ENCODE measurements at places on chromosomes 11 and 22.
A peak's percentile ranks its signal among the peaks of the same experiment; 100 is the strongest.

GRCh38 chr11:130389335-130389935 lies 39.0 kb downstream of the ADAMTS8 start:
- no peak for DNase-seq

DNA sequence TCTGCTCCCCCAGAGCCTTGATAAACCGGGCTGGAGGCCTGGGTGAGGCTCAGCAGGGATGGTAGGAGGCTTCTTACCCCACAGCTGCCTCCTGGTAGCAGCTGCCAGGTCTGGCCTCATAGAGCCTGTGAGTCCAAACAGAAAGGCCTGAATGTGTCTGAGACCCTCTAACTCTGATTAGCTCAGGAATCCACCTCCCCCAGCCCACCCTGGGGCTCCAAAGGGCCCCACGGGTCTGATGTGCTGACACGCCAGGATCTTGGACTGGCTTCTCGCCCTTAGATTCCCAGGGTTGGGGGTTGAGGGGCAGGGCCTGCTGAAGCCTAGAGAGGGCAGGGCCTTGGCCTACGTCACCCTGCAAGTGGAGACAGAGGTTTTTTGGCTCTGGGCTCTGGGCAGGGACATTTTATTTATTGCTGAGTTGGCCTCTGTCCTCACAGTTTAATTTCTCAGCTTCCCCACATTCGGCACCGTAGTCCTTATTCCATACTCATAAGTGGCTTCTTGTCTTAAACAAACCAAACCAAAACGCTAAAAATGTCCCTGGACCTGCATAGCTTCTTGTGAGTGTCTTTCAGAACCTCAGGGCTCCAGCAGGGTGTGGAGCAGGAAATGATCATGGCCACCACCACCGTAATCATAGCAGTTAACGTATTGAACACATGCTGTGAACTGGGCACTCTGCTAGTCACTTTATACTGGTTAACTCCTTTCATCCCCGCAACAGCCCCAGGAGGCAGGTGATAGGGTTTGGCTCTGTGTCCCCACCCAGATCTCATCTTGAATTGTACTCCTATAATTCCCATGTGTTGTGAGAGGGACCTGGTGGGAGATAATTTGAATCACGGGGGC lies 25.1 kb downstream of the KIAA1671 start:
- DNase-seq = no peak

- no peak for DNase-seq
Observed at GRCh38 chr22:22772396-22772795, 115.2 kb upstream of the IGLL5 start.

- peak; percentile 65 for DNase-seq
Observed at GRCh38 chr11:108697872-108698473, 33.1 kb downstream of the DDX10 start.

- no peak for DNase-seq
Observed at GRCh38 chr22:43253839-43254238, 66.9 kb upstream of the TTLL12 start.

- DNase-seq = no peak
Observed at GRCh38 chr11:67306769-67307544, 3.6 kb downstream of the SSH3 start.

- no peak for DNase-seq
Observed at GRCh38 chr11:36743039-36743438, 145.0 kb upstream of the RAG2 start.

DNA sequence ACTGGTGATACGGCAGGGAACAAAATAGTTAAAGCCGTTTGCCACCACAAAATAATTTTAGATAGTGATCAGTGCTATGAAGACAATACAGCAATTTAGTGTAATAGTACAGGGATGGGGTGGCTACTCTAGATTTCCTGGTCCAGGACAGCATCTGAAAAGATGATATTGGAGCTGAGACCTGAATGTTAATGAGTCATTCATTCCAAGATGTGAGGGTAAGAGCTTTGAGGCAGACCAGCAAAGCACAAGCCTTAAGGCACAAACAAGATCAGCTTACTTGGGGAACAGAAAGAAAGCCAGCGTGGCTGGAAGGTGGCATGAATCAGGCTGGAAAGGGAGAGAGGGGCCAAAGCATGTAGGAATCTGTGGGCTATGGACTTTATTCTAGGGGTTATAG lies 132.3 kb downstream of the TRIM44 start:
- no peak for DNase-seq

DNA sequence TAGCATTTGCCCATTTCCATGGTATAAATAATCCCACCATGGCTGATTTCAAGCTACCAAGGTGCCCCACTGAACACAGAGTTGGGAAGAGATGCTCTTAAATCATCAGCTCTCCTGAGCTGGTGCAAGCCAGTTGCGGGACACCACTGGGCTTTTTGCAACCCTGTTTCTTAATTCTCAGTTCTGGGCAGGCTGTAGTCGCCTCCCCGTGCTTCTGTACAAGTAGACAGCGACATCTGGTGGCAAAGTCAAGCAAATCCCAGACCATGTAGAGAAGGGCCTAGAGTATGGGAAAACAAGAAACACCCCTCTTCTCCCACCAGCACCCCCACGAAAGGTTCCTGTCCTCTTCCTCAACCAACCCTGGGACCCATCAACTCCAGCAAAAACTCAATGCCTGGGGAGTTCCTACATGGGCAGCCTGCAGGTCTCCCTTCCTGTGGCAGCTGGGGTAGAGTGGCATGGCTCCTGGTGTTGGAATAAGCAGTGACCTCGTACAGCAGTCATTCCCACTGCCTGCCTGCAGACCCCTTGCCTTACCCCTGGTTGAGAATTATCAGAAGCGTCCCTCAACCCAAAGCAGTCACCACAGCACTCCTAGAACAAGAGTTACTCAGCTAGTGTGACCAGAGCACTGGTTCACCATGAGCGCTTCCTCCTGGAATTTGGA lies 68.4 kb downstream of the IGLL5 start:
- DNase-seq = peak; percentile 55

DNA sequence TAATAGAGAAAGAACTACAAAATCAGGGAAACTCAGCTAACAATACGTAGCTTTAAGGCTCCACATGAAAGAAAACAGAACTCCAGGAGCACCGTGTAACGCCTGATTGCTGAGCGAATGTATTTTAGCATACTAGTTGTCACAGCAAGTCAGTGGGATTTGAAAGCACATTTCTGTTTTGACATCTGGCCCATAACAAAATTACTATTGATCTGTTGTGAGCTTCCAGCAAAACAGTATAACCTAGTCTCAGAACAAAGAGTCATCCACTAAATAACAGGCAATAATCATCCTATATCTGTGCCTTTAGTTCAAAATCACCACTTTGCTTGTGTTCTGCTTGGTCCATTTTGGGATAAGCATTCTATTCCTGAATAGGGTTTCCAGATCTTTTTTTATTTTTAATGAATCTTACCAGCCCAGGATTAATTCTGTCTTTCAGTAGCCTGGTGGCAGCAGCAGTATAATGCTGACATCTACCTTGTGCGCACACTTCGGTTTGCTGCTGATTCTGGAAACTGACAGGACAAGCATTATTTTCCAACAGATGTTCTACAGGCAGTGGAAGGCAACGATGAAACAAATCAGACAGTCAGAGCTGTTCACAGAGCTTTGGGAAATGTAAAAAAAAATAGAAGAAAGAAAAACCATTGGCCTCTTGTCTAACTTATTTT lies 66.2 kb downstream of the CADM1 start:
- no peak for DNase-seq

DNA sequence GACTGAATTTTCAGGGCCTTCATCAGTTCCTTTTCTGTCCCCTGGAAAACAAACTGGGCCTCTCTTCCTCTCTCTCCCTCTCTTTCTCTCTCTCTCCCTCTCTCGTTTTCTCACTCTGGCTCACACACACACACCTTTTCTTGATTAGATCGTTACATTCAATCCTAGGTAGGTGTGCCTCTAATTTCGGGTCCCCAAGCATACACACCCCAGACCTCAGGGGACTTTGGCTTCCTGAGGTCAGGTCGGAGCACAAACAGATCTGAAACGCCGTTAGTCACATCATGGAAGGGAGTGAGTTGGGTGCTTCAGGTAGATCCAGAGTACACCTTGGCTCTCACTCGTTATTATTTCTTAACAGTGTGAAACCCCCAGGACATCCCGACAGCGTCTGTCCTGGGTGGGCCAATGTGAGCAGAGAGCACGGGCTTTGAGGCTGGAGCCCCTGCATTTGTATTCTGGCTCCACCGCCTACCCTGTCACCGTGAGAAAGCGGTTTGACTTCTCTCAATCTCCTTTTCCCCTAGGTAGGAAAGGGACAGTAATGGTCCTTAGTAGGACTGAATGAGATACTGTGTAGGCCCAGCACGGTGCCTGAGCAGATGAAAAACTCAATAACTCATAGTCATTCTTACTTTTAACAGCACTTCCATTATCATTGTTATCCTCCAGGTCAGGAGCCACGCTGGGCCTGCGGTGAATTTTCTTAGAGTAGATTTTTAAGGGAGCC lies 37.3 kb upstream of the POU2AF1 start:
- DNase-seq = no peak

GRCh38 chr11:57785072-57785471 lies 23.5 kb downstream of the CTNND1 start:
- DNase-seq = no peak

- no peak for DNase-seq
Observed at GRCh38 chr11:88404391-88404790, 66.9 kb upstream of the CTSC start.

GRCh38 chr22:34851918-34852662 lies 213.9 kb upstream of the ISX start:
- no peak for DNase-seq

DNA sequence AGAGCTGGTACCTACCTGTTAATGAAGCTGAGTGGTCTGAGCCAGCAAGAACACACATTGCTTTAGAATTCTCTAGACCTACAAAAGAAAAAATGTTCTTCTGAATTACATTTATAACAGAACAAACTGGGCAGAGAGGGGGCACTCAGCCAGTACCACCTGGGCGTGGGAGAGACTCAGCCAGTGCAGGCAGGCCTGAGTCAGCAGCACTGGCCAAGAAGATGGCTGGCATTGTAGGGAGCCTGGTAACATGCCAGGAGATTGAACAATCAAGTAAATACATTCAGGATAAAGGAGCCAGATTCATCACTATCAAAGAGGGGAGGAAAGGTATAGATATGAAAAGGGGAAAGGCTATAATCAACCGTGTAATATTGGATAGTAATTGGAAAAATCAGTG lies 19.9 kb downstream of the SERGEF start:
- no peak for DNase-seq

GRCh38 chr11:97269527-97269926 lies 879.7 kb downstream of the JRKL start:
- no peak for DNase-seq

- no peak for DNase-seq
Observed at GRCh38 chr22:17431179-17431578, 61.9 kb downstream of the CECR2 start.

- DNase-seq = no peak
Observed at GRCh38 chr11:92852229-92852628, 117.2 kb upstream of the MTNR1B start.

DNA sequence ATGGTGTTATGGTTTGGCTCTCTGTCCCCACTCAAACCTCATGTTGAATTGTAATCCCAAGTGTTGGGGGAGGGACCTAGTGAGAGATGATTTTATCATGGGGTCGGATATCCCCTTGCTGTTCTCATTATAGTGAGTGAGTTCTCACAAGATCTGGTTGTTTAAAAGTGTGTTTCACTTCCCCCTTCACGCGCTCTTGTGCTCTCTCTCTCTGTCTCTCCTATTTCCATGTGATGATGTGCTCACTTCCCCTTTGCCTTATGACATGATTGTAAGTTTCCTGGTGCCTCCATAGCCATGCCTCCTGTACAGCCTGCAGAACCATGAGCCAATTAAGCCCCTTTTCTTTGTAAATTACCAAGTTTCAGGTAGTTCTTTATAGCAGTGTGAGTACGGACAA lies 765.1 kb downstream of the KCNA4 start:
- DNase-seq = no peak

- no peak for DNase-seq
Observed at GRCh38 chr11:3707176-3707575, 36.0 kb upstream of the CHRNA10 start.

- DNase-seq = no peak
Observed at GRCh38 chr11:78109081-78110015, 29.7 kb upstream of the NDUFC2 start.

DNA sequence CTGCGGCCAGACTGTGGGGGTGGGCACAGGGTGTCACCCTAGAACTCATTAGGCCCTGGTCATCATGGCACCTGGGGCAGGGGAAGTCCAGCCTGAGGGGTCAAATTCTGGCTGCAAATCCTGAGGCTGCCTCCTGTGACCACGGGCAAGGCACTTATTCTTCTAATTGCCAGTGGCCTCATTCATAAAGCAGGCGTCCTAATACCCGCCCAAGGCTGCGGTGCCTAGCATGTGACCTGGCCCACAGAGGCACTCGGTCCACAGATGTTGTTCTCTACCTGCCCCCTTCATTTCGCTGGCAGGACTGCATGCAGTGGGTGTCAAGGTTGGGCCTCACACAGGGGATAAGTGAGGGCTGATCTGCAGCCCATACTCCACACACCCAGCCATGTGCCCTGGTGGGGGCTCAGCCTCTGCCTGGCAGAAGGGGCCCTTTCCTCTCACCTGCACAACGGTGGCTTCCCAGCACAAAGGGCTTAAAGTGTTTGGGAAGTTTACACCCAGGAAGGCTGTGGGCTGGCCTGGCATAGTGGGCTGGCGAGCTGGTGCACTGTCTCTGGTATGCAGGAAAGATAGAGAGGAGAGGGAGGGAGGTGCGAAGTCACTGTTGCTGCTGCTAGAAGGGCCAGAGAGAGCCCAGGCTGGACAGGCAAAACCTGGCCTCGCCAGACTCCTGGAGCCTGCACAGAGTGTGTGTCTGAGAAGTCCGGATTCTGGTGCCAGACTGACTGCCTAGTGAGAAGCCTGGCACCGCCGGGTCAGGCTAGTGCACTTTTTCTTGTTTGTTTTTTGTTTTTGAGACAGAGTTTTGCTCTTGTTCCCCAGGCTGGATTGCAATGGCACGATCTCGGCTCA lies 3.2 kb downstream of the MPST start:
- no peak for DNase-seq

DNA sequence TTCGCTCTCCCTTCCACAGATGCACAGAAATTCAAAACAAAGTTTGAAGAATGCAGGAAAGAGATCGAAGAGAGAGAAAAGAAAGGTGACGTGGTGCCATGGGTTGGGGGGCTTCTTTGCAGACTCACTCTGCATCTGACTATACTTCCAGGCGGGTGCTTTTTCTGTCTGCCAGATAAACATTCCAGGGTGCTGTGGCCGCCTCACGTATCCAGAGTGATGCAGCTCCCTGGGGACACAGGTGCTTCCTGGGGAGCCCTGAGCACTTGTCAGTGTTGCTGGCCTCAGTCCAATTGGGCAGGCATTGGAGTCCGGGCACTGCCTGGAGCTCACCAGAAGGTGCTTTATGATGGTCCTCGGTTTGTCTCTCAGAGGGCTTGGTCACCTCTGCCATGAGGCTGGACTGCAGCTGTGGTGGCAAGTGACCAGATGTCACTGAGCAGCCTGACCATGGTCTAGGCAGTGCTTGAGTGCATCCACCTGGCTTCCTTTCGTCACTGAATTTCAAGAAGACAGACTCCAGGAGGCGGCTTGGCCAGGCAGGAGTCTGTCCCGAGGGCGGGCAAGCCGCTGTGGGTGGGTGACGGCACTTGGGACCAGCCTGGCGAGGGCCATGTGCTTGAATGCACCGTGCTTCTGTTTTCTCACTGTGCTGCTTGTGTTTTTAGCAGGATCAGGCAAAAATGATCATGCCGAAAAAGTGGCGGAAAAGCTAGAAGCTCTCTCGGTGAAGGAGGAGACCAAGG lies 5.1 kb upstream of the ZDHHC8 start:
- no peak for DNase-seq

- DNase-seq = no peak
Observed at GRCh38 chr22:40982482-40983385, 31.6 kb downstream of the RBX1 start.

GRCh38 chr22:39603345-39603744 lies 32.8 kb downstream of the CACNA1I start:
- DNase-seq = no peak

- no peak for DNase-seq
Observed at GRCh38 chr11:122578171-122578825, 77.2 kb upstream of the UBASH3B start.
